ENCODE measurements at places on chromosomes 3 and 15.
A peak's percentile ranks its signal among the peaks of the same experiment; 100 is the strongest.

GRCh38 chr15:68781766-68782588 is 38.7 kb downstream of the ANP32A start:
- no peak for DNase-seq

GRCh38 chr3:138653567-138653966 is 45.0 kb downstream of the FAIM start:
- DNase-seq: no peak

- no peak for DNase-seq
Observed at GRCh38 chr3:171374260-171374659, 85.9 kb downstream of the TNIK start.

DNA sequence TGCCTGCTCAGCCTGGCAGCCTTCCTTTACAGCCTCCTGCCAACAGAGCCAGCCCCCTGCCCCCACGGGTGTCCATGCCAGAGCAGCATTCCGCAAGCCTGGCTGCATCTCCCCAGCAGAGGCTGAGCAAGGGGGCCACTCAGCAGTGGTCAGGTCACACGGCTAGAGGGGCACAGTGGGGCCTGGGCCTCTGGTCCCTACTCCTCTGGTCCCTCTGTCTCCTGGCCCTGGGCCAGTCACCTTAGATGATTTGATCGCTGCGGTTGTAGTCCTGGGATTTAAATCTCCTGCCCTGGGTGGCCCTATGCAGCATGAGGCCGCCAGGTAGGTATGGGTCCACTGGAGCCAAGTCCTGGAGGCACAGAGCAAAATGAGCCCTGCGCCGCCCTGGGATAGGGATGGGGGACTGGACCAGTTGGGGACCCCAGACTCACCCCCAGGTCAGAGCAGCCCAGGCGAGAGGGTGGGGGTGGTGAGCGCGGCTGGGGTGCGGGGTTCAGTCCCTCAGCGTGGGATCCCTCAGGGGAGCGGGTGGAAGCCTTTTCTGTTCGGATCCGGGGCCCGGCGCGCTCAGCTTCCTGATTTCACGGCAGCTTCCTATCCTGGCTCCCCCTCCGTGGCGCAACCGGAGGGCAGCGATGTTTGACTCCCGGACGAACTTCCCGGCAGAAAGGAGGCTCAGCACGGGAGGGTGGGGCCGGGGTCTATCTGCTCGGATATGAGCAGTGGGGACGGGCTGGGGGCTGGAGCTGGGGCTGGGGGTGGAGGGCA is at the start of gene ZBTB47:
Gene ZBTB47, plus strand, starts transcription at position 138 of the 771 bp plus-strand sequence. CDS start 4,659 bp downstream, outside the sequence.
- DNase-seq: peak; percentile 58

- no peak for DNase-seq
Observed at GRCh38 chr3:51671734-51672475, 853 bp downstream of the TEX264 start.

- DNase-seq: no peak
Observed at GRCh38 chr15:52290329-52290728, 5.3 kb downstream of the MYO5C start.

DNA sequence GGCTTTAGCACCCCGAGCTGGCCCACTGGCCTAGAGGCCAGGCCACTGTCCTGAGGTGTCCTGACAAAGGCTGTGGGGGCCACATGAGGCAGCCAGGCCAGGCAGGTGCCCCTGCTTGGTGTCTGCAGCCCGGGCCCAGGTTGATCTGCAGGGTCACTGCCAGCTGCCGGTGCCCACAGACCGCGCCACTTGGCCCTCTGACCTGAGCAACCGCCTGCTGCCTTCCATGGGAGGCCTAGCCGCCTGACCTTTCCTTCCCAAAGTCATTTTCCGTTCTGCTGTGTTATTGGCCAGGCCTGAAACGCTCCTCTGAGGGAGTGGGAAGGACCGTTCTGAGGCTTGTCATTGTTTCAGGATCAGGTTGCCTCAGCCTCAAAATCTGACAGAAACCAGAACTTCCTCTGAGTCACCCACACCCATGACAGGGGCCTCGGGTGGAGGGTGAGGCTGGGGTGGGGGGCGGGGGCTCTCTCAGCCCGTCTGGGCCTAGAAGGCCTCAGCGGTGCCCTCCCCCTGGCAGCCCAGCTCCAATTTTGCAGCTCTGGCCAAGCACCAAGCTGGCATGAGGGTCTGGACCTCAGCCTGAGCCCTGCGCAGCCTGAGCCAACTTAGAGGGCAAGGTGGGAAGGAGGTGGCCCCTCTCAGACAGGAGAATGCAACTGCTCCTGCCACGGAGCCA is 140.7 kb upstream of the MEF2A start:
- DNase-seq: no peak

GRCh38 chr3:159657629-159658028 is 331.0 kb upstream of the IL12A start:
- no peak for DNase-seq

GRCh38 chr15:89455535-89455934 is 40.8 kb downstream of the RHCG start:
- no peak for DNase-seq

- DNase-seq: no peak
Observed at GRCh38 chr15:101530224-101530958, 40.9 kb upstream of the PCSK6 start.

GRCh38 chr15:50057905-50058639 is 61.0 kb downstream of the ATP8B4 start:
- no peak for DNase-seq

GRCh38 chr15:57235873-57236272 is 140.4 kb upstream of the CGNL1 start:
- no peak for DNase-seq

- no peak for DNase-seq
Observed at GRCh38 chr3:55717481-55717880, 230.4 kb upstream of the WNT5A start.

DNA sequence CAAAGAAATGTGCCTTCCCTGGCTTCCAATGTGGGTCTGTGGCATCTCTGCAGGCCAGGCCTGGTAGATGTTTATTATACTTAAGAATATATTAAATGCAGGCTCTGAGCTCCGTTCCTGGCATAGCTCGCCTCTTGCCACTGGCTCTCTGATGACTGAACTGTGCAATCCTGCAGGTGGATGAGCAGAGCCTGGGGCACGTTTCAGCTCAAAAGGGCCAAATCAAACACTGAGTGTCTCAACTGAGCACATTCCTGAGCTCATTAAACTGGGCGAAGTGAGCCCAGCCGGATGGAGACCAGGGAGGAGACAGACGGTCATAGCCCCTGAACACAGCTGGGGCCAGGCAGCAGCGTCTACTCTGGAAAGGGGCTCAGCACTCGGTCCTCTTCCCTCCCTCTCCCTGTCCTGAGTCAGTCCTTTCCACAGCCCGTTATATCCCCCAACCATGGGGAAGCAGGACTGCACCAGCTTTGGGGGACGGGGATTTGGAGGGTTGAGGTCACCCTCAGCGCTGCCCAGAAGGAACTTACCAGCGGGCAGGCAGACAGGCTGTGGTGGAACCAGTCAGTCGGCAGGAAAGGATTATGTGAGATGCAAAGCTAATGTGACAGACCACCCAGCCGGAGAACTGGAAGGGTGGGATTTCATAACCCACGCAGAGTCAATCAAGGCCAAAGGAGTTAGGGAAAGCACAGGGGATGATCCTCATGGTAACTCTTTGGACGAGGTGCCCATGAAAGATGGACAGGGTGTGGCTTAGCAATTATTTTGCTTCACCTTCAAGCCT is 77.4 kb upstream of the ANKRD34C start:
- DNase-seq: no peak

DNA sequence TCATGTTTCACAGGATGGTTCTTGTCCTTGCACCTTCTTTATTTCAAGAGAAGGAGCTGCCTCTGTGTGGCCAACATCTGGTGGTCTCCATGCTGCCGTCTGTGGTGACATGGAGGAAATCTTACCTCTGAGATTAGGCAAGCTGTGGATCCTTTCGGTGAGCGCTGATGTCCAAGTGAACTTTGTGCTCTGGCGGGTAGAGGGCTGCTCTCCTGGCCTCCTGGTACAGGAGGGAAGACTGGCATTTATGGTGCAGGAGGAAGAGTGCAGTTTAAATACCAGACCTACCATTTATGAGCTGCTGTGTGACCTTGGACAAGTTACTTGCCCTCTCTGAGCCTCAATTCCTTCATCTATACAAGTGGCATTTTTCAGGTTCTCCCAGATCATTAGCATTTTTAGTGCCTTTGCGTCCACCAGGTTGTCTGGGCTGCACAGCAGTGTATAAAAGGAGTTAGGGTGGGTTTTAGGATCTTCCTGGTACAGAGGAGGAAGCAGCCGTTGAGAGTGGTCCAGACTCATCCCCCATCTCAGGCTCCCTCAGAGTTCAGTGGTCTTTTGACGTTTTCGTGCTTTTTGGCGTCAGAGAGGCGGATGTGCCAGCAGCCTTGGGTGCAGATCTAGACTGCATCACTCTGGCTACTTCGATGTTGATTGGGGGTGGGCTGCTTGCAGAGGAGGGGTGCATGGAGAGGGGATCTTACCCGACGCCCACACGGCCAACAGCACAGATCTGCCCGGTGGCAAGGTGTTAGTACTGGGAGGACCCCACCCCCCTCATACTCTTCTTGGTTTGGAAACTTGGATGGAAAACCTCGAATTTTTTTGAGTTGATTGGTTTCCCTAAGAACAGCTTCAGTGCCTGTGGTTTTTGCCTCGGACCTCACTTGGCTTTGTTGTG is 162.2 kb downstream of the ITPR1 start:
- DNase-seq: no peak

DNA sequence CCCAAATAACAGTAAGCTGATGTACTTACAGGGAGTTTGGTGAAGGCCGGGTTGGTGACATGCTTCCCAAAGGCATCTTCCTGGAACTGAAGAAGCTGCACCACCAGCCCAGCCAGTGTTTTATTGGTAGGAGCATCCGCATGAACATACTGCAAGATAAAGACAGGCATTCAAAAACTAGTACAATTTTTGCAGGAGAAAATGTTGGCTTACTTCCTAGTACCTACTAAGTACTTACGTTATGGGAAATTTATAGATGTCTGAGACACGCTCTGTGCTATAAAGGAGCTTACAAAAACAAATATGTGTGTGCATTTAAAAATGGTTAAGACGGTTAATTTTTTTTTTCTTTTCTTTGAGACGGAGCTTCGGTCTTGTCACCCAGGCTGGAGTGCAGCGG is 8.9 kb downstream of the SMARCC1 start:
- DNase-seq: no peak

DNA sequence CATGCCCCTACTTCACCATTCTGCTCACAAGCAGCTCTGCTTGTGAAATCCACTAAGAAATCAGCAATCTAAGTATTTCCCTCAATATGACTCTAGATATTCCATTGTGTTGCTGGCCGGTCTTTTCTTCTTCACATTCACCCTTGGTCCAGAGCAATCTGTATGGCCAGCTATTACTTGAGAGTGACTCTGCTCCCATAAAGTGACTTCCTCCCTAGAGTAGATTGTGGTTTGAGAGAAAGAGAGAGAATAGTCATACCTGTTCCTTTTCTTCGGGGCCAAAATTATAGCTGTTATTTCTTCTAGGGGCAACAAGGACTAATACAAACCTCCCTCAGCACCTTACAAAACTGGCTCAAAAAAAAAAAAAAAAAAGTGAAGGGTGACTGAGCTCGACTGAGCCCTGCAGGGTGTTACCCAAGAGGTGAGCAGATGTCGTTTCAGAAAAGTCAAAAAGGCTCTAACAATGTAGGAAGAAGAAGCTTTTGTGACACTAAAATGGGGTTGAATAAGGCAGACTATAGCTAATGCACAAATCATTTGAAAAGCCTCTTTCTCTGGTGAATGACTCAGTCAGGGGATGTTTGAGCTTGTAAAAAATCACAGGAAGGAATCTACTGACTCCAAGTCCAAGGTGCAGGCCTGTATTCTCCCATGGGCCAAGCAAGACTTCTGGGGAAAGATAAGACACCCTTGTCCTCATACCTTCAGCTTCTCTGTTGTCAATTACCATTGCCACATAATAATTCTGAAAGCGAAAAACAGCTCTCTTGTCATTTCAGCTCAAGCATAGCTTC is 161.0 kb upstream of the SLC24A5 start:
- DNase-seq: no peak

- no peak for DNase-seq
Observed at GRCh38 chr3:190443257-190443656, 6.4 kb downstream of the TMEM207 start.

- no peak for DNase-seq
Observed at GRCh38 chr3:9862391-9863057, 17.5 kb downstream of the CIDEC start.

GRCh38 chr3:5972586-5972985 is 785.1 kb downstream of the EDEM1 start:
- no peak for DNase-seq

DNA sequence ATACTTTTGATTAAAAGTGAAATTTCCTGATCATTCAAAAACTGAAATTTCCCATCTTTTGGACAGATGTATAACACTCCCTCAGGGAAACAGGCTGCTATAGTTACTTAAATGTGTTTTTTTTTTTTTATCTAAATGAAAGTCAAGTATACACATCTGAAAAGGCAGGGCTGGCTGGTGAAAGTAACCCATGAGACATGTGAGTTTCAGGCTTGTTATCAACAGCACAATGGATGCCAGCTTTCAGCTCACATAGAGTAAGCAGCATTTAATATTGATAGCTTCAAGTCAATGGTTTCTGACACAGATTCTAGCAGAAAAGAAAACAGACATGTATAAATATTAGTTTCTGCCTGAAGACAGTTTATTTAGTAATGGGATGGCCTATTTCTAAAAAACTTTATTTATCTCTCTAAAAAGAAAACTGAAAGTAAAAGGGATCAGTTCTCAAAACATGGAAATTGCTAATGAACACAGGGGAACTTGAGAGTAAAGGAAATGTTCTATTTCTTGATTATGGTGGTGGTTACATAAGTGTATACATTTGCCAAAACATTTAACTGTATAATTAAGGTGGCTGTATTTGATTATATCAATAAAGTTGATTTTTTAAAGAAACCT is 89.7 kb upstream of the CMC1 start:
- no peak for DNase-seq

DNA sequence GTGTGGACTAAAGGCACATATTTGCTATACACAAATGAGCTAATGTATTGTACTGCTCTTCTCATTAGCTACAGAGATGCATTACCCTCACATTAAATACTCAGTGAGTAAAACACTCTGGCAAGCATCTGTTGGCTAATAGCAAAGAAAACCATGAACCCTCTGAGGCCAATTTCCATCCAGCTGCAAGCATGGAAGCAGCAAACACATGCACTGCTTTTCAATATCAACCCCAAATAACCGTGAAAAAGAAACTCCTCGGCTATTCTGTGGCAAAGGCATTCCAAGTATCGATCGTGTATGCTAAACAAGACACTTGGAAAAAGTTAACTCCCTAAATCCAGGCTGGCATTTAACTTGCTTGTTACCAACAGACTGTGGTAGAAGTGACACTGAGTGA is 67.0 kb downstream of the PEAK1 start:
- DNase-seq: no peak

DNA sequence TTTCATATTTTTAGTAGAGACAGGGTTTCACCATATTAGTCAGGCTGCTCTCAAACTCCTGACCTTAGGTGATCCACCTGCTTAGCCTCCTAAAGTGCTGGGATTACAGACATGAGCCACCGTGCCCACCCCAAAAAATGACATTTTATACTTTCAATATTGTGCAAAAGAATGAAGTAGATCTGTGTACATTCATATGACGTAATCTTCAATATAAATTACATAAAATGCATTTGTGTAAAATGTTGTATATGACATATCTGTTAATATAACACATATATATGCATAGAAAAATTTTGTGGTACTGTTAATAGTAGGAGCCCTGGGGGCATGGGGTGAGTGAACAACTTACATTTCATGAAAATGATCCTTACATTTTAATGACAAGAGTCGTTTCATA is 71.7 kb downstream of the RYR3 start:
- DNase-seq: no peak

- DNase-seq: no peak
Observed at GRCh38 chr3:37934631-37935289, 55.8 kb upstream of the VILL start.

GRCh38 chr3:9345041-9345440 is 17.8 kb upstream of the THUMPD3 start:
- DNase-seq: no peak

GRCh38 chr3:2770451-2770850 is 339.7 kb downstream of the IL5RA start:
- DNase-seq: no peak
